ENCODE measurements at places on chromosomes 12 and 14.
A peak's percentile ranks its signal among the peaks of the same experiment; 100 is the strongest.

GRCh38 chr14:89498878-89499277 lies 81.8 kb upstream of the FOXN3 start:
- DNase-seq, result no peak

- DNase-seq, result no peak
Measured at GRCh38 chr12:86170051-86170450, 86.1 kb downstream of the MGAT4C start.

DNA sequence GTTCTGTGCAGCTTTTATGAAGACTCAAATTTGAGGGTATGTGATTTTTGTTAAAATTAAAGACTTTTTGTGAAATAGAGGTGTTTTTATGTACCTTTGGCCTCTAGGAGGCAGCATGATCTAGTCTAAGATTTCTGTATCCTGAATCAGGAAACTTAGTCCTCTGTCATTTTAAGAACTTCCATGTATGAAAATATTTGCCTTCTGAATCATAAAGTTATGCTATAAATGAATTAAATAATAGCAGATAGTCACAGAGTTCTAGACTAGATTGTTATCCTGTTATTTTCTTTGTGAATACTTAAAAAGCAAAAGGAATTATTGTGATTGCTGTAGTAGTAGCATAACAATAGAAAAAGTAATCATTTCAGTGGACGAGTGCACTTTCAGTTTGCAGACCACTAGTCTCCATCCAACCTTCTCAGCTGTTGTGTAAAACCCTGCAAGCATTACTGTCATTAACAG lies 56.3 kb downstream of the FGD4 start:
- DNase-seq, result peak; percentile 42

GRCh38 chr14:95157048-95157326 lies 342 bp downstream of the DICER1 start:
- DNase-seq, result no peak

DNA sequence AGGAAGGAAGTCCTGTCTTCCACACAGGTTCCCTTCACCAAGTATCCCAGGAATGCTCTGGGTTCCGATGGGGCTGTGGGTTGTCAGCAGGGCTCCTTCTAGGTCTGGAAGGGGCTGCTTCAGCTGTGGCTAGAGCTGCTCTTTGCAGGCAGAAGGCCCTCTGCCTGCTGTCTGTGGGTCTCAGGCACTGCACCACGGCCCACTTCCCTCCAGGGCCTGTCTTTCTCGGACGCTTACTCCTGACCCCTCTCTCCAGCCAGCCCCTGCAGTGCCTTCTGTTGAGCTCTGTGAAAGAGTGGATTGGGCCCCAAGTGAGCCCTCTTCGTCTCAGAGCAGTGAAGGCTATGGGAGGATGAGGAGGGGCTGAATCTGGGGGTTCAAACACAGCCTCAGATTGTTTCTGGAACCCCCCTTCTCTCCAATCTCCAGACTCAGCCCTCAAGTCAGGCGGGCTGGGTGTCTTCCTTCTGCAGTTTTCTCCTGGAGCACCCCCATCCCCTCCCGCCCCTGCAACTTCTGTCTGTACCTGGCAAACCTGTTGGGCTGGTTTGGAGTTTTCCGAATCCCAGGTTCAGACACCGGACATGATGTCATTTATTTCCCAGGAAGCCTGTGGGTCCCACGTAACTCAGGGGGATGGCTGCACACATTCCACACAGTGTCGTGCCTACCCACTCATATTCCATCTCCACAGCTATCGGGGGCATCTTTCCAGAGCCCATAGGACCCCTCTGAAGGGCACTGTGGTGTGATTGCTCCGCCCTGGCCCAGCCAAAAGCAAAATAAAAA lies 24.9 kb upstream of the SPPL3 start:
- no peak for DNase-seq

DNA sequence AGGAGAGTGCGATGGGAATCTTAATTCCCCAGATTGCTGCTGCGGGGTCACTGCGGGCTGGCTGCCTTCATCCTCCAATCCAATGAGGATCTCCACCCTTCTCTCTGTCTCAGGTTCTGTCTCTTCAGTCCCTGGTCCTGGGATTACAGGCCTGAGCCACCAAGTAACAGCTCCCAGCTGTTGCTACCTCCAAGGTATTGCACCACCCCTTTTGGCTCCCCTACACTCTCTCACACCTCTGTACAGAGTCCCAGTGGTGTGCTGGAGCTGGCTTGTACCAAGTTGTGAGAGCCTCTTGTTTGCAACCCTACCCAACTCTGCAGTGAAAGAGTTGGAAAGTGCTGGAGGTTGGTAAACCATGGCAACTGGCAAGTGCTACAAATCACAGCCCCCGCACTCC lies 10.0 kb upstream of the RILPL1 start:
- DNase-seq, result no peak
